ENCODE measurements at places on chromosomes 4 and X. TPM values are rescaled to one million over a fixed set of nuclear protein-coding genes. Genes with fewer than 3 reads are reported as not detected.

The MBTPS2 gene
- polyA plus RNA-seq = 8.5 TPM

The FOXR2 gene
- 2.3 TPM for polyA plus RNA-seq

The ZNF718 gene
- 6.8 TPM for polyA plus RNA-seq

The PCDH11X gene
- 0.04 TPM for polyA plus RNA-seq

The CENPVL3 gene
- polyA plus RNA-seq = 9.8 TPM

The RADX gene
- 6.2 TPM for polyA plus RNA-seq

The MAPK10 gene
- polyA plus RNA-seq = 56.1 TPM

The CFAP47 gene
- polyA plus RNA-seq = 2.9 TPM

The CYTL1 gene
- 3.1 TPM for polyA plus RNA-seq

The PDZD4 gene
- polyA plus RNA-seq = 11.2 TPM

The FAM9C gene
- polyA plus RNA-seq = 4.7 TPM

The JCHAIN gene
- polyA plus RNA-seq = 34.0 TPM

The FGFBP2 gene
- polyA plus RNA-seq = 20.3 TPM

The PNCK gene
- polyA plus RNA-seq = 19.9 TPM

The CLNK gene
- 0.94 TPM for polyA plus RNA-seq

The IL13RA2 gene
- 36.5 TPM for polyA plus RNA-seq

The PGRMC2 gene
- 85.3 TPM for polyA plus RNA-seq

Measured in testis (tissue), 5 donors.